Endothelial cell of umbilical vein (primary cell): ENCODE measurements at places on chromosomes 16 and 17.

DNA sequence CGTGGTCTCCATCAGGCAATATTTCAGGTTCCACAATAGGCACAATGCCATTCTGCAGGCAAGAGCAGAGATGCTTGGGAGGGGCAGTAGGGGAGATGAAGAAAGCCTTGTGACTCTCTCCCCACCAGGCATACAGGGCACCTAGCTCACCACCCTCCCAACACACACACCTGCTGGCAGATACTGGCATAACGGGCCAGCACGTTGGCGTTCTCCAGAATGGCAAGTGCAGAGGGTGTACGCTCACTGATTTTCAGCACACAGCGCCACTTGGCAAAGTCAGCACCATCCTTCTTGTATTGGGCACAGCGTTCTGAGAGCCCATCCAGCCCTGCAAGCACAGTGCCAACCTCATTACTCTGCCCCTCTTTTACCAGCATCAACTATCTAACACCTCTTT lies 2.2 kb downstream of the ALDOC start:
- H3K4me1 ChIP-seq: peaks cover 12% of the 10 kb centered on the region
- no peak overlapping the region for H3K4me3 ChIP-seq
- no peak for DNase-seq

- DNase-seq: no peak
- no peaks in the 10 kb centered on the region for H3K27me3 ChIP-seq
- H3K4me3 ChIP-seq: no peak overlapping the region
- no peaks in the 10 kb centered on the region for H3K36me3 ChIP-seq
These were observed 254.1 kb upstream of the KCNJ16 start for GRCh38 chr17:69820876-69821473.

DNA sequence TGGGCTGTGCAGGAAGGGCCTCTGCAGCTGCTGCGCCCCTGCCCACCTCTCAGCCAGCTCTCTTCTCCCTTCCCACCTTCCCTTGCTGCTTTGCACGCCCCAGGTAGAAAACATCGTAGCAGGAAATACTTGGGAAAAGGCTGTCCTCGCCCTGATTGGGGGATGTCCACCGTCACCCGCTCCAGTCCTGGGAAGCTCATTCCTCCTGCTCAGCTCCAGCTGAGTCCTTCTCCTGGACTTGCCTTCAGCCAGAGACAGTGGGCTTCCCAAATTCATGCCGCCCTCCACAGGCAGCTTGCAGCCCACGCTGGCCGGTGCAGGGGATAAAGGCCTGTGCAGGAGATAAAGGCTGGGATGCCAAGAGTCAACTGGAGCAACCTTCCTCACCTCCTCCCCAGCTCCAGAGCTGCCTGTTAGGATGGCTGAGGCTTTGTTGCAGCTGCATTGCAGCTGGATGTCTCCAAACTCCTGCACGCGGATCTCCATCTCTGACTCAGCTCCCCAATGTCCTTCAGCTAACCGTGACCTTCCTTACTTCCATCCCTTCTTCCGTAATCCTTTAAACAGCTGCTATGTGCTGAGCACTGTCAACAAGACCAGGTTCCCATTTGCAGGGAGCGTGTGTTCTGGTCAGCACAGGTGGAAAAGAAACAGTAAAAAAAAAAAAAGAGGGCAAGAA lies 402.0 kb upstream of the TNRC6C start:
- H3K4me3 ChIP-seq: no peak overlapping the region
- no peaks in the 10 kb centered on the region for H3K36me3 ChIP-seq
- H3K27me3 ChIP-seq: no peaks in the 10 kb centered on the region
- no peak for DNase-seq

- peak; percentile 98 for DNase-seq
- peak overlapping the region; percentile 18 for H3K4me3 ChIP-seq
- H3K27ac ChIP-seq: peak overlapping the region; percentile 100
- peaks cover 3% of the 10 kb centered on the region for H3K36me3 ChIP-seq
These were observed 17.8 kb upstream of the NAGLU start for GRCh38 chr17:42518046-42518754.

DNA sequence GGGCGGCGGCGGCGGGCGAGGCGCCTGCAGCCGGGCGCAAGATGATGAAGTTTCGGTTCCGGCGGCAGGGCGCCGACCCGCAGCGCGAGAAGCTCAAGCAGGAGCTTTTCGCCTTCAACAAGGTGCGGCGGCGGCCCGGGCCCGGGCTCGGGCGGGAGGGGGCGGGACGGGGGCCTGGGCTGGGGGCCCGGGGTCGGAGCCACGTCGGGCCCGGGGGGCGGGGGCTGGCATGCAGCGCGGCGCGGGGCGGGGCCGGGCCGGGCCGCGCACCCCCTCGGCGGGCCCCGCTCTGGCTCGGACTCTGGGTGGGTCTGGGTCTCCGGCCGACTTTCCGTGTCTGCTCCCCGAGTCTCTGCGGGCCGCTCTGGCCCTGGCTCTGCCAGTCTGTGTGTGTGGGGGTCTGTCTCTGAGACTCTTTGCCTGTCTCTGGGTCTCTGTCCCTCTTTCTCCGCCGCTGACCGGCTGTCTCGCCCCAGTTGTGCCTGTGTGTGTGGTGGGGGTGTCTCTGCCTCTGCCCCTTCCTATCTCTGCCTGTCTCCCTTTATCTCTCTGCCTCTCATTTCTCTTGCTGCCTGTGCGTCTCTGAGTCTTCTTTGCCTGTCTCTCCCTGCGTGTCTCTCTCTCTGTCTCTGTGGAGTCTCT lies 328 bp downstream of the LLGL1 start:
- no peaks in the 10 kb centered on the region for H3K27me3 ChIP-seq

GRCh38 chr17:72711521-72712310 lies 380.8 kb downstream of the SLC39A11 start:
- H3K36me3 ChIP-seq: no peaks in the 10 kb centered on the region
- H3K4me1 ChIP-seq: peaks cover 8% of the 10 kb centered on the region
- no peaks in the 10 kb centered on the region for H3K27me3 ChIP-seq
- no peak overlapping the region for H3K27ac ChIP-seq

GRCh38 chr17:41133880-41134735 lies 6.2 kb downstream of the KRTAP4-6 start:
- H3K27me3 ChIP-seq: no peaks in the 10 kb centered on the region
- H3K36me3 ChIP-seq: no peaks in the 10 kb centered on the region
- no peak overlapping the region for H3K27ac ChIP-seq
- no peak for DNase-seq
- H3K4me1 ChIP-seq: no peaks in the 10 kb centered on the region
